ENCODE measurements at places on chromosomes 11 and 22. TPM values are rescaled to one million over a fixed set of nuclear protein-coding genes. Genes with fewer than 3 reads are reported as not detected.

- no peaks in the 10 kb centered on the region for H3K27me3 ChIP-seq
- no peaks in the 10 kb centered on the region for H3K4me1 ChIP-seq
- no peaks in the 10 kb centered on the region for H3K36me3 ChIP-seq
- no peak overlapping the region for H3K27ac ChIP-seq
- DNase-seq, result no peak
Measured at GRCh38 chr22:35203583-35203982, 53.7 kb upstream of the HMGXB4 start.

GAS2L1 gene
- total RNA-seq, result 0.61 TPM

- H3K27me3 ChIP-seq, result no peaks in the 10 kb centered on the region
- no peaks in the 10 kb centered on the region for H3K4me1 ChIP-seq
- H3K4me3 ChIP-seq, result no peak overlapping the region
- H3K36me3 ChIP-seq, result no peaks in the 10 kb centered on the region
Measured at GRCh38 chr22:37782340-37783168, 25.2 kb upstream of the GCAT start.

DNA sequence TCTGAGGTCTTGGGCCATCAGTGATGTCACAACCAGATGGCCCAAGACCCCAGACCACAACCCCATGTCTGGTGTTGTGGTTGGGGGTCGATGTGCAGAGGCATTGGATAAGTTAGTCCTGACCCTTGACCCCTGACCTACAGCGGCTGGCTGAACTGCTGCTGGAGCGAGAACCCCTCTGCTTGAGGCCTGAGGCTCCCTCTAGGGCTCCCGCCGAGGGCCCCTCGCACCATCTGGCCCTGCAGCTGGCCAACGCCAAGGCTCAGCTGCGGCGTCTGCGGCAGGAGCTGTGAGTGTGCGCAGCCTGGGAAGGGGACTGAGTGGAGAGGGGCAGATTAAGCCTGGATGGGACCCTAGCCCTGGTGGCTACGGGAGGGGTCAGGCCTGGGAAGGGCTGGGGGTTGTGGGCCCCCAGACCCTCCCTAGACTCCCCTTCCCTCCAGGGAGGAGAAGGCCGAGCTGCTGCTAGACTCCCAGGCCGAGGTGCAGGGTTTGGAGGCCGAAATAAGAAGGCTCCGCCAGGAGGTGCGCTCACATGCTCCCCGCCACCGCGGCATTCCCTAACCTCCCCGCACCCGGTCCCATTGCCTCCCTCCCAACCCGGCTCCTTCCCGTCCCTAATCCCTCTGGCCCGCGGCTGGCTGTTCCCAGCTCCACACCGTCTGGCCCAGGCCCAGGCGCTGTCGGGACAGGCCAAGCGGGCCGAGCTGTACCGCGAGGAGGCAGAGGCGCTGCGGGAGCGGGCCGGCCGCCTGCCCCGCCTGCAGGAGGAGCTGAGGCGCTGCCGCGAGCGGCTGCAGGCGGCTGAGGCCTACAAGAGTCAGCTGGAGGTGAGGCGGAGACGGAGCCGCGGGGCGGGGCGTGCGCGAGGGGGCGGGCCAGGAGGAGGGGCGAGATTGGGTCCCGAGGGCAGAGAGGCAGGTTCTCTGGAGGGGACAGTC, 2.1 kb downstream of the CCDC88B start:
- peak overlapping the region; percentile 54 for H3K27ac ChIP-seq
- DNase-seq, result peak; percentile 83
- peaks cover 7% of the 10 kb centered on the region for H3K36me3 ChIP-seq
- peak overlapping the region; percentile 15 for H3K4me3 ChIP-seq
- H3K4me1 ChIP-seq, result peaks cover 32% of the 10 kb centered on the region

GRCh38 chr11:19768197-19768596, 55.6 kb downstream of the NAV2 start:
- no peak for DNase-seq
- H3K4me1 ChIP-seq, result no peaks in the 10 kb centered on the region
- H3K36me3 ChIP-seq, result no peaks in the 10 kb centered on the region
- H3K27ac ChIP-seq, result no peak overlapping the region
- no peaks in the 10 kb centered on the region for H3K27me3 ChIP-seq
- H3K4me3 ChIP-seq, result no peak overlapping the region

EMID1 gene
- not detected for total RNA-seq

- H3K27me3 ChIP-seq, result no peaks in the 10 kb centered on the region
- DNase-seq, result no peak
- no peaks in the 10 kb centered on the region for H3K36me3 ChIP-seq
- H3K27ac ChIP-seq, result no peak overlapping the region
Measured at GRCh38 chr11:122229481-122230384, 113.7 kb upstream of the BLID start.

DNA sequence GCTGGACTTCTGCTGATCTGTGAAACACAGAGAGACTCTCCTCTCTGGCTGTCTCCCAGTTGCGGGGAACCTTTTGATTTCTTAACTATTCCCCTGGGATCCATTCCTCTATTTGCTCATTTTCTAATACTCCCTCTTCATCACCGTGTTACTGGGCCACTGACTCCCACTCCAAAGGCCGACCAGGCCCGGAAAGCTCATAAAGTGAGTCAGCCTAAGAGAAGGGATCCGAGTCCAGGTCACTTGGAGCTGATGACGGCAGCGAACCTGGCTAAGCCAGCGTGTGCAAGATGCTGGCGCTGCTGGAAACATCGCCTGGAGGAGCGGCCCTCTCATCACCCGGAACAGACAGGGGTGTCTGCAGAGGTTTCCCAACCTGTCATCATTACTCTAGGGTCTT, 112.8 kb downstream of the FBXO7 start:
- no peak for DNase-seq
- no peak overlapping the region for H3K4me3 ChIP-seq
- H3K27me3 ChIP-seq, result no peaks in the 10 kb centered on the region
- no peaks in the 10 kb centered on the region for H3K36me3 ChIP-seq
- H3K4me1 ChIP-seq, result no peaks in the 10 kb centered on the region

CHRNA10 gene
- 1.1 TPM for total RNA-seq

DNA sequence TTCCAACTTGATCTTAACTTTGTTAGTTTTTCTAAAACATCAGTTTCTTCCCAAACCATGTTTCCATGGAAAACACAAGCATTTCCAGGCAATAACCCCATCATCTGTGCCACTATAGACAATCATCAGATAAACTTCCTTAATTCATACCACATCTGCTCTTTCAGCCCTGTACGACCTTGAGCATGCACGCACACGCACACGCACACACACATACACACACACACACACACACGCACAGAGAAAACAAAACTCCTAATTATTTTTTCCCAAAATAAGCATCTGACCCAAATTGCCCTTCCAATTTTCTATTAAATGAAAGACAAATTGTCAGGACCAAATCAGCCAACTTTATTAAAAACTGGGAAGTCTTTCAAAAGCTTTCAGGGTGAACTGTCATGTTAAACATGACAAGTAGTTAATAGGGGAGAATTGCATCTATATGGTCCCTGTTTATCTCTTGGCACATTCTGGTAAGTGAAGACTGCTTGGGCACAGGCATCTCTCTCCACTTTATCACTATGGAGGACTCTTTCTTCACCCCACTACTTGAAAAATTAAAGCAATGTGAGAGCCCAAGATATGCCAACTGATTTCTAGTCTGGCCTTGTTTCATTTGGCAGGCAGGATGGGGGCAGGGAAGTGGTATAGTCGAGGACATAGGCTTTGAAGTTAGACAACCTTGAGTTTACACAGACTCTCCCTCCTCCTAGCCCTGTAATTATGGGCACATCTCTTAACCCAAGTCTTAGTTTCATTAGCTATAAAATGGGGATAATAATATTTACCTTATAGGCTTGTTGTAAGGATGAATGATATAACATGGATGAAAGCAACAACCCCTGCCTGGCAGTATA, 15.1 kb downstream of the ADM start:
- H3K27me3 ChIP-seq, result peaks cover 4% of the 10 kb centered on the region
- DNase-seq, result no peak
- no peaks in the 10 kb centered on the region for H3K4me1 ChIP-seq
- H3K27ac ChIP-seq, result no peak overlapping the region

NPAS4 gene
- not detected for total RNA-seq

CDC42EP2 gene
- 1.0 TPM for total RNA-seq

DNA sequence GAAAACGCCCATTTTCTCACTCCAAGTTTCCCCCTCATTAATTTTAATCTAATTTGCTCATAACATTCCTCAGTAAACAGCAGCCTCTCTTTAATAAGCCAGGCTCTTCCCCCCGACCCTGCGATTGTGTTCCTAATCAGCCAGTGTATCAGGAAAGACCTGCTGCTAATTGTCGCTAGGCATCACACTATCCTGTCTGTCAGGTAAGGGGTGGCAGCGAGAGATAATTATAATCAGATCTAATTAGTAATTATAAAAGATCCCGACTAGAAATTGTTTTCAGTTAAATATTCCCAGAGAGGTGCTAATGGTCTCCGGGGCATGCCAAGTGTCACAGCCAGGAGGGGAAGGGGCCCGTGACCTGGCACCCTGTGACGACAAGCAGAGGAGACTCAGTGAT, 142.8 kb downstream of the ST3GAL4 start:
- H3K36me3 ChIP-seq, result no peaks in the 10 kb centered on the region
- H3K4me1 ChIP-seq, result no peaks in the 10 kb centered on the region
- H3K4me3 ChIP-seq, result no peak overlapping the region

OR52B2 gene
- total RNA-seq, result not detected

PRG3 gene
- total RNA-seq, result not detected

- H3K36me3 ChIP-seq, result no peaks in the 10 kb centered on the region
- no peak overlapping the region for H3K4me3 ChIP-seq
- no peaks in the 10 kb centered on the region for H3K4me1 ChIP-seq
- H3K27ac ChIP-seq, result no peak overlapping the region
Measured at GRCh38 chr11:42462558-42463310, 849.1 kb upstream of the API5 start.

GRCh38 chr22:25655371-25655935, 86.5 kb upstream of the MYO18B start:
- no peaks in the 10 kb centered on the region for H3K4me1 ChIP-seq
- no peak for DNase-seq
- H3K36me3 ChIP-seq, result no peaks in the 10 kb centered on the region
- H3K4me3 ChIP-seq, result no peak overlapping the region
- H3K27me3 ChIP-seq, result no peaks in the 10 kb centered on the region

DNA sequence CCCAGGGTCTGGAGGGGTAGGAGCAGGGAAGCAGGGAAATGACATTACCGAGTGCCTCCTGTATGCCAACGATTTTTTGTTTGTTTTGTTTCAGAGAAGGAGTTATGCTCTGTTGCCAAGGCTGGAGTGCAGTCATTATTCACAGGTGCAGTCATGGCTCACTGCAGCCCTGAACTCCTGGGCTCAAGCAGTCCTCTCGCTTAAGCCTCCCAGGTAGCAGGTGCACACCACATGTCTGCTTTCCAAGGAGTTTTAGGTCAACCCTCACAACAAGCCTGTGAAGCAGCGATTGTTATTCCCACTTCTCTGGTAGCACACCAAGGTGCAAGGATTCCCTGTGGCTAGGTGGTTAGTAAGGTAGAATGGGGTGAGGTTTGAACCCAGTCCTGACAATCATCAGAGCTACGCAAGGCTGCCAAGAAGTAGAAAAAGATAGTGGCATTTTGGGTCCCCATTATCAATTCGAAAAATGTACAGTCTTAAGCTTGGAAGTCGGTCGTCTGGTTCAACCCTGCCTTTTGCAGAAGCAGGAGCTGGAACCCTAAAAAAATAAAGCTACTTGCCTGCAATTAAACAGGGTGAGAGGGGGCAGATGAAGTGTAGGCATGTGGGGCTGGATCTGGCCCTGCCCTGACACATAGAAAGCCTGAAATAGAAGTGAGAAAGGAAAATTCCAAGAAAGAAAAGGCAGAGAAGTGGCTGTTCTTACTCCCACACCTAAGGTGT, 9.1 kb downstream of the UCP3 start:
- no peaks in the 10 kb centered on the region for H3K27me3 ChIP-seq
- no peak for DNase-seq
- no peak overlapping the region for H3K4me3 ChIP-seq
- peaks cover 47% of the 10 kb centered on the region for H3K4me1 ChIP-seq
- H3K36me3 ChIP-seq, result no peaks in the 10 kb centered on the region

GRCh38 chr22:22196018-22196533, 48.5 kb upstream of the VPREB1 start:
- DNase-seq, result no peak
- H3K27ac ChIP-seq, result no peak overlapping the region
- no peaks in the 10 kb centered on the region for H3K27me3 ChIP-seq
- no peaks in the 10 kb centered on the region for H3K36me3 ChIP-seq
- no peaks in the 10 kb centered on the region for H3K4me1 ChIP-seq
- no peak overlapping the region for H3K4me3 ChIP-seq

GRCh38 chr11:32421992-32422391, 13.3 kb downstream of the WT1 start:
- H3K27ac ChIP-seq, result peak overlapping the region; percentile 38
- no peak overlapping the region for H3K4me3 ChIP-seq
- H3K27me3 ChIP-seq, result no peaks in the 10 kb centered on the region
- H3K36me3 ChIP-seq, result no peaks in the 10 kb centered on the region
- DNase-seq, result no peak

DNA sequence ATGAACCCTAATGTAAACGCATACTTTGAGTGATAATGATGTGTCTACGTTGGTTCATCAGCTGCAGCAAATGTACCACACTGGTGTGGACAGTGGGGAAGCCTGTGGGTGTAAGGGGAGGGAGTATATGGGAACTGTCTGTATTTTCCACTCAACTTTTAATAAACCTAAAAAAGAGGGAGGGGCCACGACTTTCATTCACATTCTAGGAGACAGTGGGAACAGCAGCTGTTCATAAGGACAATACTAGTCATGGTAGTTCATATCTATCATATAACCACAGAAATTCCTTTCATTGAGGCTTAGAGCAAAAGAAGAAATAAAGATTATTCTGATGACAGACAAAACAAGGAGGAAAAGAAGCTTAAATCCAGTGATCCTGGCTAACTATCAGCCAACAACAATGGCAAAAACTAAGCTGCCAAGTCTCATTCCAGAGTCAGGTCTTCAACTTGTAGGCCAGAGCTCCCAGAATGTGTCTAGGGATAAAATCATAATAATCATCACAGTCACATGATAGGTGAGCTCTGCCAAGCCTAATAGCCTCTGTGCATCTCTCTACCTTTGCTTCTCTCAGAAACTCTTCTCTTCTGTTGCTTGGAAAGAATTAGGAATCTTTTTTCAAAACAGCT, 59.4 kb upstream of the CHRM4 start:
- no peaks in the 10 kb centered on the region for H3K4me1 ChIP-seq
- no peak overlapping the region for H3K27ac ChIP-seq
- no peaks in the 10 kb centered on the region for H3K27me3 ChIP-seq
- no peaks in the 10 kb centered on the region for H3K36me3 ChIP-seq
- no peak overlapping the region for H3K4me3 ChIP-seq
- no peak for DNase-seq

OMP gene
- not detected for total RNA-seq

RABL2B gene
- total RNA-seq, result 36.2 TPM

- no peaks in the 10 kb centered on the region for H3K36me3 ChIP-seq
- H3K27ac ChIP-seq, result no peak overlapping the region
- H3K4me3 ChIP-seq, result no peak overlapping the region
- H3K4me1 ChIP-seq, result peaks cover 20% of the 10 kb centered on the region
- H3K27me3 ChIP-seq, result peaks cover 1% of the 10 kb centered on the region
Measured at GRCh38 chr22:46033256-46034200, 56.6 kb upstream of the WNT7B start.

ABCC8 gene
- not detected for total RNA-seq
